ENCODE measurements at places on chromosomes 13 and 19.

GRCh38 chr19:1855828-1856255, 7.5 kb downstream of the KLF16 start:
- peak; percentile 40 for DNase-seq

DNA sequence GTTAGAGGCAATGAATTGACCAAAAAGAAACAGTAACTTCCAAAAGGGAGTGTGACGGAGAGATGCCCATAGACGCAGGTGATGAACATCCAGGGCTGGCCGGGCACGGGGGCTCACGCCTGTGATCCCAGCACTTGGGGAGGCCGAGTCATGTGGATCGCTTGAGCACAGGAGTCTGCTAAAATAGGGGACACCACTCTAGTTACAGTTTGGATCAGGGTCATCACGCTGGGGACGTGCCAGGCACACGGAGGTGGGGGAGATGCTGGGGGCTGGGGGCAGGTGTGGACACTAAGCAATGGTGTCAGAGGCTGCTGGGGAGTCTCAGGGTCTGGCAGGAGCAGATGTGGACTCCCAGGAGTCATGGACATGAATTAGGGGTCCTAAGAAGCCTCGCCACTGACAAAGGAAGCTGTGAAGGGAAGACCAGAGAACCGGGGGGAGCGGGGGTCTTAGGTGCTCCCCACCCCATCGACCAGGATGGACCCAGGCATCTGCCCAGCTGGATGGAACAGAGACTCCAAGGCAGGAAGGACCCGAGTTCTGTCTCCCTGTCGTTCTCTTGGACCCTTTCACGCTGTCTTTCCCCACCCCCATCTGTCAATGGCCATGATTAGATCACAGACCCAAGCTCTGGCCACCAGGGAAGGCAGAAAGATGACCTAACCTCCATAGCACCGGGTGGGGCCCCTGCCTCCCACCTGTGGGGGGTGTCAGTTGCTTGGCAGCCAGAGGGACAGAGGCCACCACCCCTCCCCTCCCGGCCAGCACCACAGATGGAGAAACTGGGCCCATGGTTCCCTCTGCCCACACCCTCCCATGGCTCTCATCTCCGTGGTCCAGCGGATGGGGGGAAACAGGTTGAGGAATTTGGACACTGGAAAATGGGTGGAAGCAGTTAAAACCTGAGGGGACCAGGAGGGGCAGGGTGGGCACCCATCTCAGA, 19.6 kb downstream of the CCDC8 start:
- DNase-seq: no peak

- DNase-seq: no peak
Observed at GRCh38 chr13:84903391-84903790, 895.8 kb downstream of the SLITRK6 start.

DNA sequence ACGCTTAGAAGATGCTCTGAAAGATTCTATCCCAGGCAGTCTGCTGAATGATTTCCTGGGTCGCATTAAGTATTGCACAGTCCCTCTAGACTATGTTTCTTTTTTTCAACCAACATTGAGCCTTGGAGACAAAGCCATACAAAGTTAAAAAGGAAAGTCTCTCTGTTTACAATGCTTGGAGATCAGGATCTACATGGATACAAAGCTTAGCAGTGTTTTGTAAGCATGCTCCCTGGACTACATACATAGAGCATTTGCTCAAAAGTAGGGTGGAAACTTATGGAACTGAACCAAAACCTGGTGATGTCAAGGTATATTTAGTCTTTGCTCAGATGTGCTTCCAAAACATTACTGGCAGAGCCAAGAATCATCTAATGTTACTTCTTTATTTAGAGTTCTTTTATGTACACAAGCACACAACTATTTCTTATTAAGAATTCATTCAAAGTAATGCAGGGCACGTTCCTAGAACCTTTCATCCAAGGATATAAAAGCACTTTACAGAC, 241.2 kb downstream of the ABCC4 start:
- no peak for DNase-seq

DNA sequence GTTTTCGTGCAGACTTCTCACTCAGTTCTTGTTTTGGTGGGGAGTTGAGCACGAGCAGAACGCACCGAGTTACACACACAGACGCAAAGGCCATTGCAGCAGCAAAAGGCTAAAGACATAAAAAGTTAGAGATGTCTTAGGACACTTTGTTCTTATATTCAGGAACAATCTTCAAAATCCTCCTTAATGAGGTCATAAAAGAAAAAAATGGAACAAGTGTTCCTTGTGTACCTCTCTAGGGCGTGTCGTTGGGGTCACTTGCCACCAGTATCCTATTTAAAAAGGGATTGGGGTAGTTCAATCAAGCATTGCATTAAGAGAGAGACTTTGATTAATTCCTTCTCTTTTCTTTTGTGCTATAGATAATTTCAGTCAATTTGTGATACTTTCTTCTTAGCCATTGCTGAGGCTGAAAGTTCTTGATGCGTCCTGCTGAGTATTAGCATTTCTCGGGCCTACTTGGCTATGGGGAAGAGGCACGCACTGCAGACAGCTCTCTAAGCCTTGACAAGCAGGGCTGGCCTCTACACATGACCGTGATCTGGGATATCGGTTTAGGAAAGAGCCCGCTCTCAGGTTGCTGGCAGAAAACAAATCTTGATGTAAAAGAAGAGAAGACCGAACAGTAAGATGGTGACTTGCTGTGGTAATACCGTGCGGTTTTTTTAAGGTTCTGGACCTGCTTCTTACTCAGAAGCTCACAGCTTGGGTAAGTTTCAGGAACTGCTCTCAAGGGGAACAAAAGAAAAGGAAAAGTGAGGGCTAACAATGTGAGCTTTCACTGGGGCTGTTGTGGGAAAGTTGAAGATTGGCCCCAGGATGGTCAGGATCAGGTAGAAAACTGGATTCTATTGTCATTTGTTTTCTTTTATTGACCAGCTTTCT, 223.6 kb downstream of the TM9SF2 start:
- DNase-seq: no peak

DNA sequence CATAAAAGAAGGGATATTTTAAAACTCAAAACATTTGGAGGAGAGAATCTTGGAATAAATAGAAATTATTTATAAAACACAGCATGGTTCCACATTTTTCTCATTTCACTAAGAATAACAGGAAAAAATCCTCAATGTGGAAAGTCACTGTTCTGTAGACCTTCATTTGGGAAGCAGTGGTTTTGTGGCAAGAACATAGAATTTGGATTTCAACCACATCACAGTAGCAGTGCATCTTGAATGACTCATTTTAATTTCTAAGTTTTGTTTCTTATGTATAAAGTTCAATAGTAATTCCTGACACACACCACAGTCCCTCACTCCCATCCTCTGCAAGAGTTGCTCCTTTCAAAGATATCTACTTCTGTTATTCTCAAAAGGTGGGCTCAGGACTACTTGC, 264.0 kb downstream of the ENOX1 start:
- DNase-seq: no peak

GRCh38 chr19:50922317-50922853, 11.2 kb upstream of the KLK4 start:
- peak; percentile 90 for DNase-seq

DNA sequence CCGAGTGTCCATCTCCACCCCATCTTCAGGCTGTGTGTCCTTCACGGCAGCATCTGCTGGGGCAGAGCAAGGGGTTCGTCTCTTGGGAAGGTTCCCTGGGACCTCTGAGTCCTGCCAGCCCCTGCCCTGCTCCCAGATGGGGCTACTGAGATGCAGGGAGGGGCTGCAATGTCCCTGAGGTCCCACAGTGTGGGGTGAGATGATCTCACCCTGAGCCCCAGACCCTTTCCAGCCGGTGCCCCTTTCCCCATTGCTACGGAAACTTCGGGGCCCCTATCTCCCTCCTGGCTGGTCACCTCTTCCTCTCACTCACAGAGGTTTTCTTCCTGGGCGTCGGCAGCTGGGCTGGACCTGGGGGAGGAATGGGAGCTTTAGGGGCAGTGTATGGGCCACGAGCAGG, 5.0 kb downstream of the LILRB2 start:
- no peak for DNase-seq

DNA sequence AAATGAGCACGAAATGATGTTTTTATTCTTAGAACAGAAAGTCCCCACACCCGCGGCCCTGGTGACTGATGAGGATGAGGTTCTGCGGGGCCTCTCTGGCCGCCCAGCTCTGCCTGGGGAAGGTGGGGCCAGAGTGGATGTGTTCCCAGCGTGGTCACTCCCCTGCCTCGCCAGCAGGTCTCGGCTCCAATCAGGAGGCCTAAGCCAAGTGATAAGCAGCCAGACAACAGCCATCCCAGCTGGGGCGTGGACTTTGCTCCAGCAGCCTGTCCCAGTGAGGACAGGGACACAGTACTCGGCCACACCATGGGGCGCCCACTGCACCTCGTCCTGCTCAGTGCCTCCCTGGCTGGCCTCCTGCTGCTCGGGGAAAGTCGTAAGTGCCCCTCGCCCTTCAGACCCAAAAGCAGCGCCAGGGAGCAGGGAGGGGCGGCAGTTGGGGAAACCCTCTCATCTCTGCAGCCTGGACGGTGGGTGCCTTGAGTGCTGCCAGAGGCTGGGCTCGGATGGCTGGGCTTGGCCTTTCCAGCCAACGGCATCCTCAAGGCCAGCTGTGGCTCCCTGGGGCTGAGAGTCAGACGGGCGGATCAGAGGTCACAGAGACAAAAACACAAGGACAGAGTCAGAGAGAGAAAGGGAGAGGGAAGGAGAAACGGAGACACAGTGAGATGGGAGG, at the start of gene F10:
TSS of gene F10 (plus strand) at position 250 of the 676 bp plus-strand sequence. CDS start at position 307, 57 bp downstream.
- DNase-seq: no peak

DNA sequence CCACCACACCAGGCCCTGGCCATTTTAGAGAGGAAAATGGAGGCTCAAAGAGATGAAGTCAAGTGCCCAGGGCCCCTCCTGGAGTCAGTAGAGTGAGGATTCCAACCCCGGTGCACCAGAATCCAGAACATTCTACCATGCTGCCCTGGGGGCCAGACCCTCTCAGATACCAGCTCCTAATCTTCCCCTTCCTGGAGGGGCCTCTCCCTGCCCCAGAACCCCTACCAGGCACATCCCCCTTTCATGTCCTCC, 11.1 kb downstream of the CAPN12 start:
- no peak for DNase-seq

GRCh38 chr19:1794424-1795172, 17.5 kb downstream of the ATP8B3 start:
- DNase-seq: peak; percentile 53

GRCh38 chr19:32138416-32138815, 207.0 kb upstream of the ZNF507 start:
- no peak for DNase-seq

DNA sequence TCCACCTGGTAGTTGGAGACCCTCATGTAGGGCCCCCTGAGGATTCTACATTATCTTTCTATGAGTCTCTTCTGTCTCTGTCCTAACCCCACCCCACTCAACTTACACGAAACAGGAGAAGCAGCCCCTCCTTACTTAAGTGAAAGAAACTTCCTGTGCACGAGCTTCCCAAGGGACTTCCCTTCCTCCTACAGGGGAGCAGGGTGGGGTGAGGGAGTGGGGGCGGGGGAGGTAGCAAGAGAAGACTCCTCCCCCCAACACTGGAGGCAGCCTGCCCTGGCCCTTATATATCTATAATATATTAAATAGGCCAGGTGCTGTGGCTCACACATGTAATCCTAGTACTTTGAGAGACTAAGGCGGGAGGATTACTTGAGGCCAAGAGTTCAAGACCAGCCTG, 5.5 kb upstream of the PDE4C start:
- no peak for DNase-seq

DNA sequence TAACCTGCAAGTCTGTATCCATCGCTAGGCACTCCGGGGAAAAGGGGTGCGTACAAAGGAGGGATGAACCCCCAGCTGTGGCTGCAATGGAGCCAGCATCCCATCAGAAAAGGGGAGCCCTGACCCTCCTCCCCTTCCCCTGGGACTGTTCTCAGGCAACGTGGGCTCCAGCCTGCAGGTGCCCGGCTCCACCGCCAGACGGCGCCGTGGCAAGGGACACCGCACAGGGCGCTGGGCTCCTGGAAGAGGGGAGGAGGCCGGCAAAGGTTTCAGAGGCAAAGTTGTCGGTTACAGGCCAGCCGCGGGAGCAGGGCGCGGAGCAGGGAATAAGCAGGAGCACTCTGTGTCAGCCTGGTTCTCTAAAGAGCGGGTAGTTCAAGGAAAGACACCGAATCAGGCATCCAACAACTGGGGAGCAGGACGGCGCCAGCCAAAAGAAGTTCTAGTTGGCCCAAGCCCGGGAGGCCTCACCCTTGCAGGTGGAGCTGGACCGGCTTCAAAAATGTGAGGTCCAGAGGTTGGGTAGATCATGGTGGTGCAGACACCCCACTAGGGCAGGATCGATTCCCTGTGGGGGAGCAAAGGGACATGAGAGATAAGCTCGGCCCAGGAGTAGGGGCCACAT, 53.0 kb upstream of the ATP12A start:
- DNase-seq: no peak

DNA sequence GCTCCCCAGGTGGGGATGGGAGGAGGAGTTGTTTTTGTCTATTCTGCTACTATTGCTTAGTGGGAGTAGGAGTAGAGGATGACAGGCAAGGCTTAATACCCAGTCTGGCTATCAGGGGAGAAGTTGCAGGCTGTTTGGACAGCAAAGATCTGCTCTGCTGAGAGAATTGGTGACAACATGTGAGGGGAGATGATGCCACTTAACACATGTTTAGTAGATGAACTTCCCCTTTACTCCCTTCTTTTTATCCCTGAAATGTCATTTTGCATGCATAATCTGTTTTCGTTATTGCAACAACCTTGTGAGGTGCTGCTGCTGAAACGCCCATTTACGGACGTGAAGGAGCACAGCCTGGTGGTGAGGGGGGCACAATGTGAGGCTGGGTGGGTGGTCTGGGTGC, 3.0 kb upstream of the CYP4F12 start:
- no peak for DNase-seq

DNA sequence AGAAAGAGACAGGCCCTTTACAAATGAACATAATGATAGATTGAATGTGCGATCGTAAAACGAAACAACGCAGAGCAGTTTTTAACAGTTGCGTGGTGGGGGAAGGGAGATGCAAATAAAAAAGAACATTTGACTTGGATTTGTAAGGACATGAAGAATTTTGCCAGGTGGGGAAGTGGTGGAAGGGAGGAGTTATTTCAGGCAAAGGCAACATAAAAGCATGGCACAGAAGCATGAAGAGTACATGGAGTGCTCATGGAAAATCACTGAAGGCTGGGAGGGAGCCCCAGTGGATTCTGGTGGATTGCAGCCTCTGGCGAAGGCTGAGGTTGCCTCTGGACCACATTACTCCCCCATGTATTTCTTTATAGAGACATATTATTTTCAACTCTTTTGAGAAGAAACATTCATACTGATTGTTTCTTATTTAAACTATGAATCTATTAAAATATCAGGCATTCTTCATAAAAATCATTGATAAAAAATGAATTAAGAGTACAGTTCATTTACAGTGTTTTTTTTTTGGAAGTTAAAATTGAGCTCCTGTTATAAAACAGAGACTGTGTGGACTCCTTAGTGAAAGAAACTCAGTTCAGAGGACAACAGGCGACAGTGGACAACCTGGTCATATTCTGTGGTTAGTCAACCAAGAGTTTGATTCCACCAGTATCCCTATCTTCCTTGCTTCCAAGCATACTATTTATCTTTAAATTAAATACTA, 57.5 kb downstream of the STARD13 start:
- no peak for DNase-seq

All from RPMI8226 (cell line).